Activated T-helper 1 cell treated with anti-CD3 and anti-CD28 coated beads, Interleukin-2, amount 50 U/mL, for 16 hours (primary cell): ENCODE measurements at places on chromosomes 16 and 17.

GRCh38 chr16:12166271-12166670, 189.7 kb downstream of the SNX29 start:
- DNase-seq = no peak

GRCh38 chr16:66502020-66502913, 47.7 kb downstream of the TK2 start:
- no peak for DNase-seq

DNA sequence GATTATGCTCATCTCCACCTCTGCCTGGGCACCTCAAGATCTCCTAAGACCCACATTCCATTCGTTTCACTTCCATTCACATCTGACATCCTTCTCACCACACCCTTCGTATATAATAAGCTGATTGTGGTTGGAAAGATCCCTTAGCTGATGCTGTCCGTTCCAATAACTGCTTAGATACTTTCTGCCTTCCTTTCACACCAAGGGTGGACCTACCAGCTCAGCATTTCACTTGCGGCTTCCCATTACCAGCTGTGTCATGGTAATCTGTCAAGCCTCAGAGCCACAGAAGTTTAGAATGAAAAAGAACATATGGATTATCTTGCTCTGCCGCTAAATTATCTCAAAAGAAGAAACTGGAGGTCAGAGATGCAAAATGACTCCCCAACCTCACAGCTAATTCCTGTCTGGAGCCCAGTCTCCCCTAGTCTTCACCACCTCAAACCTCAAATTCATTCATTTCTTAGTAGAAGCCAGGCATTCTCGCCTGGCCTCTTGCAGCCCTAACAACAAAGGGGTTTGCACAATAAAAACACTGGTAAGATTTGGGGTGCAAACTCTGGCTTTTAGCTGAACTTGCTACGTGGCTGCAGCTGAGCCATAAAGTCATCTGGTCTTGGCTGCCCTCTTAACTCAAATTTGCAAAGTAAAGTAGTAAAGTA, 182.8 kb upstream of the HS3ST3A1 start:
- DNase-seq = no peak

DNA sequence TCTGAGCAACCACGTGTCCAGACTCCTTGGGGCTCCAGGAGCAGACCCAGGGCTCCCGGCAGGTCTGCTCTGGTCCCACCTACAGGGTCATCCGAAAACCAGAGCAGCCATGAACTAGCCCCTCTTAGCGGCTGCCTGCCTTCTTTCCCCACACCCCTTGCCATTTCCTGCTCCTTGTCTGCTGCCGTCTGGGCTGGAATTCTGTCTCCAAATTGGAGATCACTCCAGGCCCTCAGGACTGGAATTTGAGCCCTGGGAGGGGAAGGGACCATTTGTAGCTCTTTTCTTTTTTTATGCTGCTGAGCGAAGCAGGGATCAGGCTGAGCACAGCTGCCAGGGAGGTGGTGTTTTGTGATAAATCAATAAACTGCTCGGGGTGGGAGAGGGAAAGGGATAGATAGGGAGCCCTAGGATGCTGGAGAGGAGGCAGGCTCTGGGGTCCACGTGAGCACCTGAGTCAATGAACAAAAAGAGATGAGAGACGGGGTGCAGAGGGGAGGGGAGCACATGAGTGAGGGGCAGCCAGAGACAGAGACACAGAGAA, 257.5 kb downstream of the ENGASE start:
- no peak for DNase-seq

DNA sequence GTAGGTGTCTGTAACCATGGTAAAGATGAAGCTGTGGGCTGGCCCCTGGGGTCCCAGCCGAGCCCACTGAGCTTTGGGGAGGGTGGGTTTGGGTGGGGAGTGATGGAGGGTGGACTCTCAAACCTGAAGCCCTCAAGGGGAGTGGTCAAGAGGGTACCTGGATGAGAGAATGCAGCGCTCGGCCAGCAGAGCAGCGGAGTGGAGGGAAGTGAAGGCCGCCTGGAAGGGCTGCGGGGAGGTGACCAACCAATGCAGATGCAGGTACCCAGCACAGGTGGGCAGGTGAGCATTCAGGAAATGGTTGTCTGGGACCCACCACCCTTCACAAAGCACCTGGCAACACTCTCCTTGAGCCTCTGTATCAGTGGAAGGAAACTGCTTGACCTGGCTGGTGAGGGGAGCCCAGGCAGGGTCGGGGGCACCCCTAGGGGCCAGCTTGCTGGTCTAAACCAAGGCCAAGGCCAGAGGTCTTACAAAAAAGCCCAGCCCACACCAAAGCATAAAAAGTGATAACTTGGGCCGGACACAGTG, 3.4 kb upstream of the SLC5A10 start:
- DNase-seq = no peak

- no peak for DNase-seq
Measured at GRCh38 chr16:12942861-12943260, 41.5 kb downstream of the SHISA9 start.

DNA sequence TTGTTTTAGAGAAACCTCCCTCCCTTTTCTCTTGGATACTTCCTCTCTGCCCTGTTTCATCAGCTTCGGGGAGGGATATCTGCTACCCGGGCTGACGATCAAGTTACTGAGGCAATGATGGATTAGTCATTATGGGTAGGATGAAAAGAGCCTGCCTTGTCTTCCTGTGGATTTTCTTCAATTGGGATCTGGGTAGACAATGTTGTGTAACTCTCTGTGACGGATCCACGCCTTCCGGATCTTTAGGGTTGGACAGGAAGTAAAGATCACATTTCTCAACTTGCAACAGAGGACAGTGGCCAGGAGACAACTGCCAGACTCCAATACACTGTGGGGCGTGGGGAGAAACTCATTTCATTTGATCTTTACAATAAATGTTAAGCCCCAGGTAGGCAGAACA, 11.3 kb upstream of the CHST6 start:
- DNase-seq = no peak

- no peak for DNase-seq
Measured at GRCh38 chr16:49466529-49466831, 92.9 kb downstream of the C16orf78 start.

DNA sequence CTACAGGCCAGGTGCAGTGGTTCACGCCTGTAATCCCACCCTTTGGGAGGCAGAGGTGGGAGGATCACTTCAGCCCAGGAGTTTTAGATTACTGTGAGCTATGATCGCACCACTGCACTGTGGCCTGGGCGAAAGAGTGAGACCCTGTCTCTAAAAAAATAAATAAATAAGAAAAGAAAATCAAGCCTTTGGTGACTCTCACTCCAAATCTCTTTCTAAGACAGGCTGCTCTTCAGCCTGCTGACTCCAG, 976 bp downstream of the ABCC3 start:
- DNase-seq = no peak

GRCh38 chr17:51000835-51001638, 119.6 kb downstream of the SPAG9 start:
- DNase-seq = no peak

DNA sequence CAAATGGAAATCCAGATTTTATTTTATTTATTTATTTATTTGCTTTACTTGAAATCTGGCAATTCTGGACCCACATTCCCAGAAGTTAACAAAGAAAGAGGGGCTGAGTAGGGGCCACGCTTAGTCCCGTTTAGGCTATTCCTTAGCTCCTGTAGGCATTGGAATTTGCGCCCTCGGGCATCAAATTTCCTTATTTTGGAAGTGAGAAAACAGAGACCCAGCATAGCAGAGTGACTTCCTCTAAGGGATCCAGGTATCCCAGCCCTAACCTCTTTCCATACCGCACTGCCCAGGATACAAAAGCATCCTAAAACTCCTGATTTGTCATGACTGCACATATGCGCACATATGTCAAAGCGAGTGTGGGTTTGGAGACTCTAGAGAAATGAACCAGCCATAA, 19.0 kb upstream of the SMG1 start:
- no peak for DNase-seq

DNA sequence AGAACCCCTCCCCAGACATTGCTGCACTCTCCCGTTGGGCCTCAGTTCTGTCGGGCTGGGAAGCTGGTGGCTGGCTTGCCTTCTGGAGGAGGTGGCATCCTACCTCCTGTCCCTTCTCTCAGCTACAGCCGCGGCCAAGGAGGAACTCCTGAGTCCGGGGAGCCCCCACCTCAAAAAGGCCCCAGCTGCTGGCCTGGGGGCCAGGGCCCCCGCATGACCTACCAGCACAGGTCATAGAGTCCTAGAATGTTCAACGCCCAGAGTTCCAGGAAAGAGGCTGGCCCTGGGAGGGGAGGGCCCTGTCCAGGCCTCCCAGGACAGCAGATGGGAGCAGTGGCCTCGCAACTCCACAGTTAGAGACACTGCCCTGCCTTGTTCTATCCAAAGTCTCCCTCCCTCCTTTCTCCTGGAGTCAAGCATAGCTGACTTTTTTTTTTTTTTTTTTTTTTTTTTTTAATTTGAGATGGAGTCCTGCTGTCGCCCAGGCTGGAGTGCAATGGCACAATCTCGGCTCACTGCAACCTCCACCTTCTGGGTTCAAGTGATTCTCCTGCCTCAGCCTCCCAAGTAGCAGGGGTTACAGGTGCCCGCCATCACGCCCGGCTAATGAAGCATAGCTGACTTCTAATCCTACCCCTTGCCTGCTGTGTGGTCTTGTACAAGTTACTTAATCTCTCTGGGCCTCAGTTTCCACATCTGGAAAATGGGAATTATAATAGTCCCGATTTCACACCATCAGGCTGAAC, 7.1 kb downstream of the CARHSP1 start:
- no peak for DNase-seq

- no peak for DNase-seq
Measured at GRCh38 chr16:27366687-27367460, 35.1 kb upstream of the IL21R start.

DNA sequence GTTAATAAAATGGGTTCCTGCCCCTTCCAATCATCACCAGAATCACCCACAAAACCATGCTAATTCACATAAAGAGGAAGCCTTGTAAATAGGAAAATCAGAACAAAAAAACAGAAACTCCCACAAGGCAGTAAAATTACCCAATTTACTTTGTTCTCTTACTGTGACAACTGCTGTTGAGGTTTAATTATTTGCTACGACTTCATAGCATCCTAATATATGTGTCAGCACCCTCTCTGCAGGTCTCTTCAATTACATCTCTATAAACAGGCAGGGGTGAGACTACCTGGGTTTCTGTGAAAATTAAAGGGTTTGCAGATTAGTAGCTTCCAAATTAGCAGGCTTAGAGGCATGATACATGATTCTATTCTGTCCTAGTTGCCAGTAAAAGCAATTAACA, 2.7 kb downstream of the WDR59 start:
- DNase-seq = no peak

GRCh38 chr16:52141871-52142270, 405.1 kb downstream of the TOX3 start:
- no peak for DNase-seq

GRCh38 chr17:82594571-82594970, 53.7 kb downstream of the WDR45B start:
- DNase-seq = no peak
